ENCODE measurements at places on chromosomes 13 and 19.

DNA sequence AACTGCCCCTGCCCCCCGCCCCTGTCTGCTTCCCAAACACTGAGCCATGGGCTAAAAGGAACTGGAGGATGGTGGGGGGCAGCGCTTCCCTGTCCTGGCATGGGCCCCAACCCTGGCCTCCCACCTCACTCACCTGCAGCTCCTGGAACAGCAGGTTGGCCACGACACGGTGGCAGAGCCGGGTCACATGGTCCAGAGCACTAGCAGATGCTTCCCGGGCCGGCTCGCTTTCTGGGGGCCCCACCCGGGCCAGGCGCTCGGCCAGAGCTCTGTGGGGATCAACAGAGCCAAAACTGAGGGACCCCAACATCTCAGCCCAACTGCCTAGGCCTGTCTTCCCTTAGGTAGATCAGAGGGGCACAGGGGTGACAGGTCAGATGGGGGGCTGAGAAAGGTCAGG lies 20.6 kb downstream of the EXOC3L2 start:
- no peak for DNase-seq

DNA sequence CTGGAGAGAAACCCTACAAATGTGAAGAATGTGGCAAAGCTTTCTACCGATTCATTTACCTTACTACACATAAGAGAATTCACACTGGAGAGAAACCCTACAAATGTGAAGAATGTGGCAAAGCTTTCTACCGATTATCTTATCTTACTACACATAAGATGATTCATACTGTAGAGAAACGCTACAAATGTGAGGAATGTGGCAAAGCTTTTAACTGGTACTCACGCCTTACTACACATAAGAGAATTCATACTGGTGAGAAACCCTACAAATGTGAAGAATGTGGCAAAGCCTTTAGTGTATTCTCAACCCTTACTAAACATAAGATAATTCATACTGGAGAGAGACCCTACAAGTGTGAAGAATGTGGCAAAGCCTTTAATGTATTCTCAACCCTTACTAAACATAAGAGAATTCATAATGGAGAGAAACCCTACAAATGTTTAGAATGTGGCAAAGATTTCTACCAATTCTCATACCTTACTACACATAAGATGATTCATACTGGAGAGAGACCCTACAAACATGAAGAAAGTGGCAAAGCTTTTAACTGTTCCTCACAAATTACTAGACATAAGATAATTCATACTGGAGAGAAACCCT lies 12.9 kb upstream of the ZNF493 start:
- DNase-seq, result no peak

DNA sequence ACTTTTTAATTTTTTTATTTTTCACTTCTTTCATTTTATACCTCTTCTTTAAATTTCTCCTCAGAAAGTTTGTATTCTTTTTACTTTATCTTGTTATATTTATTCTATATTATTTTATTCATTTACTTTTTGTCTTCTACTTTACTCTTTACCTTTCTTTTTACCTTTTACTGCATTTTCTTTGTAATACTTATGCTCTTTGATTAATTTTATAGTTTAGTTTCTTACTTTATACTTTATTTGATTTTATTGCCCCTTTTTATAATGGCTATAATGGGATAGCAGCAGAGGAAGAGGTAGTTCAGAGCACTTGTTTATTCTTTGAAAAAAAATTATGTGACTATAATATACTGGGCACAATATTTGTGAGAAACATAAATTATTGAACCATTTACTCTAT lies 542.6 kb upstream of the SPRY2 start:
- DNase-seq, result no peak

DNA sequence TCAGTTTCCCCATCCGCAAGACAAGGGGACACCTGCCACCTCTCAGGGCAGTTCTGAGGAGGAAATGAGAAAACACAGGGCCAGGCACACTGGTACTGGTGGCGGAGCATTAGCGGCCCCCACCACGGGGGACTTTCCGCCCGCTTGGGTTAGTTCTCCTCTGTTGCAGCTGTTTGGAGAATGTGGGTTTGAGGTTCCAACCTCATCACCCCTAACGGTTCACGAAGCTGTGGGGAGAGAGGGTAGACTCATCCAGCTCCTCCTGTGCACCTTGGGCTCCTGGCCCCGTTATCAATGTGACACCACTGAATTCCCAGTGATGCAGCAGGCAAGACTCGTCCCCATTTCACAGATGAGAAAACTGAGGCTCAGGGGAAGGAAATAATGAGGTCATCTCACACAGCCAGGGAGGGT lies 10.3 kb downstream of the PTPRS start:
- no peak for DNase-seq

GRCh38 chr13:26062853-26063444 lies 11.1 kb upstream of the SHISA2 start:
- no peak for DNase-seq

GRCh38 chr13:57418067-57418677 lies 213.4 kb upstream of the PCDH17 start:
- no peak for DNase-seq

DNA sequence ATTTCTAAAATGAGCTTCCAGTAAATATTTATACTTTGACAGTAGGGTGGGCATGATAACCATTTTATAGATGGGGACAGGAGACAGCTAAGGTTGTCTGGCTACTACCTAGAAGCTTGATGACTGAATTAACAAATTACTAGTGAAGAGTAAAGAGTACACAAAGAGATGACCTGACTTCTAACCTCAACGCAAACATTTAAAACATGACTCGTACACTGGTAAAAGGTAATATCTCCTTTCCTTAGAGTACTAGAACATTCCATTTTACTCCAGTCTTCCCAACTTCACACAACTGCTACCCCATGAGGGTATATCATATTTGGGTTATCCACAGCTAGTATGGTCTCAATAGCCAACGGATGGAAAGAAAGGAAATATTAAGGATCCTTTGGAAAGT lies 258.9 kb downstream of the FOXO1 start:
- no peak for DNase-seq

DNA sequence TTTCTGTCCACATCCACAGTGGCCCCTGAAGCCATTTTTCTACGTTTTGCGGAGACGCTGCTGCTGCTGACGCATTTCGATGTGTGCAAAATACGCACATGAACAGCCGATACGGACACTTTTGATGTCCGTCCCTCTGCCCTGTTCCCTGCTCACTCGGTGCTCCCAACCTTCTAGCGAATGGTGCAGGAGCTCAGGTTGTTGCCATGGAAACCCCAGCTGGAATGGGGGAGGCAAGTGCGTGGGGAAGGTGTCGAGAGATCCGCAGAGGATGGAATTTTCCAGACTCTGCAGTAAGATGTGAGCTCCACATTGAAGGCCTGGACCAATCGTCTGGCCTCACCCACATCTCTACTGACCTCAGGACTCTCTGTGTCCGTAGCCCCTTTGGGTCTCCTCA lies 109.2 kb upstream of the USP29 start:
- DNase-seq, result no peak

DNA sequence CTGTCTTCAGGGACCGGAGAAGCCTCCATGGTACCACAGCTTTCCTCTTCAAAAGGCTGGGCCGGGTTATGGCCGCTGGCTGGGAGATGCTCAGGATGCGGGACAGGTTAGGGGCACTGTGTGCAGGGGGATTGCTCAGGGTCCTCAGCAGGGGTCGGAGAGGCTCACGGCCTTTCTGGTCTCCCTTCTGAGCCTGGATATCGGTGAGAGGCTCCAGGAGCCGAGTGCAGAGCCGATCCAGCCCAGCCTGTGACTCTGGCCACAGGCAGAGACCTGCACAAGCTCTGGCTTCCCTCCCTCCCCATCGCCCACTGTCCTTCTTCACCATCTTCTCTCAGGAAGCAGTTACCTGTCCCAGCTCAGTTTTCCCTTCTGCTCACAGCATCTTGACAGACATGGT lies 306.0 kb downstream of the ZNF536 start:
- DNase-seq, result no peak

DNA sequence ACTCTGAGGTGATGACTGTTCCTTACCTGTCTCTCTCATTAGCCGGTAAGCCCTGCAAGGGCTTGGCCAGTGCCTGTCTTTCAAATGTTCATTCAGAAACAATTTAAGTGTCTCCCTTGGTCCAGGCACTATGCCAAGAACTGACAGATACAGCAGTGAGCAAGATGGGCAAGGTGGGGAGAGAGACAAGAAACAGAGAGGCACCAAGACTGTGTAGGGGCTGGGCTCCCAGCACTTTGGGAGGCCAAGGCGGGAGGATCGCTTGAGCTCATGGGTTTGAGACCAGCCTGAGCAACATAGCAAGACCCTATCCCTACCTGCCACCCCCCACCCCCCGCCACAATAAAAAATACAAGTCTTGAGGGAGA lies 1.3 kb upstream of the CCNE1 start:
- DNase-seq, result no peak

DNA sequence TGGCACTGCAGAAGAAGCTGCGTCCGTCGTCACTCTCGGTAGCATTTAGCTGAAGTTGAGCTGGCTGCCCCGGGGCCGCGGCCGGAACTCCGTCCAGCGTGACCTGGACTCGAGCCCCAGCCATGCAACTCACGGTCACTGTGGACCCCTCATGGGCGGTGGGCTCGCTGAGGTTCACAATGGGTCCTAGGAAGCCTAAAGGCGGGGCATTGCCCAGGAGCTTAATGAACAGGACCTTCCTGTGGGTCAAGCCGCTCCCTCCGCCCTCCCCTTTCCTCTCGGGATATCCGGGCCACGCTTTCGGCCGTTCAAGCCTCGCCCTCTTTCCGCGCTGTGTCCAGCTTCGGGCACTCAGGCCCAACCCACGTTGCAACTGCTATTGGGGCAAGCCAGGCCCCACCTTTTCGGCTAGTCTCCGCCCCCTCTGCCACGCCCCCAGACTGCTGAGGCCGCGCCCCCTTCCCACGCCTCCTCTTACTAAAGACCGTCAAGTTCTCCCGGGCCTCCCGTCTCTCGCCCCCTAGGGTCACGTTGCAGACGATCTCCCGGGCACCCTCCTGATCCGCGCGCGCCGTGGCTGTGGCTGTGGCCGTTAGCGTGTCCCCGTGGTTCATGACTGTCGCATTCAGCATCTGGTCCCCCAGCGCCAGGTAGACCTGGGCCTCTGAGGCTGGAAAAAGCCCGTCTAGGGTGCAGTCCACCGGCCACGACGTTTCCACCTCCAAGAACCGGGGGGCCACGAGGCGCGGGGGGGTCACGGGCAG lies 1.4 kb upstream of the RAVER1 start:
- peak; percentile 67 for DNase-seq
